ENCODE measurements at places on chromosomes 3 and 15.

- DNase-seq, result no peak
These were observed 13.4 kb downstream of the TRAIP start for GRCh38 chr3:49842843-49843517.

- no peak for DNase-seq
These were observed 25.3 kb downstream of the NCEH1 start for GRCh38 chr3:172685331-172686214.

DNA sequence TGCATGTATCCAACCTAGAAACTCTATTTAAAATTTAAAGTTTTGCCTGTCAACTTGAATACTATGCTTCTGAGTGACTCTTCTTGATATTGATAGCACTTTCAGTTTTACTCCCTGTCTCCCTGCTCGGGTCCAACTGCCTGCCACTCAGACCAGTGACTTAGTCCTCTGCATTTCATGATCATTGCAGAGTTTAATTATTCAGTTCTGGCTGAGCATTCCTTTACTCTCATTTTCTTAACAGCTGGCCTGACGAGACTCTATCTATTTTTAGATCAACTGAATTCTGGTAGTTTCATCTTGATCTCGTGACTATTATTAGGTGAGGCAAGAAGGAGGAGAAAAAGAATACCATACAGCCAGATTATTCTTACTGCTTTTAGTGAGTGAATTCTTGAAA is 617.4 kb downstream of the SI start:
- DNase-seq, result no peak

- no peak for DNase-seq
These were observed 58.1 kb upstream of the MRPS22 start for GRCh38 chr3:139285691-139286090.

DNA sequence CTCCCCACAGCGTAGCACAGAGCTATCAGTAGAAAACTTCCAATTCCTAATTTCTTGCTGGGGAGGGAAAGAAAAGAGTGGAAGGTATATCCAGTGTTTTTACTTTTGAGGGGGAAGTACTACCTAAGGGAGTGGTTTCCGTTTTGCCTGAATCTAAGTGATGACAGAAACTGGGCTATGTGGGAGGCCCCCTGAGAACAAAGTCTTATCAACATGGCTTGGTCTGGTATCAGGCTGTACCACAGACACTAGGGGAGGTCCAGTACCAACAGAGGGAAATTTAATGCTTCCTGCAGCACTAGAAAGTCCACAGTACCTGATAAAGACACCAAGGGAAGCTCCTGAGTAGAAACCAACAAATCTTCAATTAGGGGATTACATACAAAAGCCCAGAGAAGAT is 199.2 kb downstream of the IL5RA start:
- no peak for DNase-seq

- no peak for DNase-seq
These were observed 3.1 kb downstream of the SLC51B start for GRCh38 chr15:65048241-65048640.

GRCh38 chr15:67719330-67719959 is 105.9 kb upstream of the SKOR1 start:
- no peak for DNase-seq

- DNase-seq, result no peak
These were observed 134.2 kb upstream of the ALCAM start for GRCh38 chr3:105232553-105232952.

- no peak for DNase-seq
These were observed 116.0 kb downstream of the P3H2 start for GRCh38 chr3:190004656-190005055.

- no peak for DNase-seq
These were observed 100.1 kb upstream of the TPM1 start for GRCh38 chr15:62942428-62942827.

GRCh38 chr3:177119829-177120228 is 77.5 kb downstream of the TBL1XR1 start:
- no peak for DNase-seq

- DNase-seq, result no peak
These were observed 56.2 kb upstream of the LPP start for GRCh38 chr3:188097791-188098190.

DNA sequence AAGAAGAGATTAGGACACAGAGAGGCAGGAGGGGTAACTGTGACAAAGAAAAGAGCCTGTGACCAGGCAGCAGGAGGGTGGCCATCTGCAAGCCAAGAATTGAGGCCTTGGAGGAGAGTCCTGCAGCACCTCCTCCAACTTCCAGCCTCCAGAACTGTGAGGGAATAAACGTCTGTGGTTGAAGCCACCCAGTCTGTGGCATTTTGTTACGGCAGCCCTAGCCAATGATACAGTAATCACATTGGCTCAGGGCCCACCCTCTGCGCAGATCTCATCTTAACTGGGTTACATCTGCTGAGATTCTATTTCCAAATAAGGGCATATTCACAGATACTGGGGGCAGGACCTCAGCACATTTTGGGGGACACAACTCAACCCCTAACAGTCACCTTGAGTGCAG is 11.3 kb downstream of the SELENOS start:
- no peak for DNase-seq

- DNase-seq, result no peak
These were observed 253.6 kb downstream of the MAGI1 start for GRCh38 chr3:65785065-65785645.

DNA sequence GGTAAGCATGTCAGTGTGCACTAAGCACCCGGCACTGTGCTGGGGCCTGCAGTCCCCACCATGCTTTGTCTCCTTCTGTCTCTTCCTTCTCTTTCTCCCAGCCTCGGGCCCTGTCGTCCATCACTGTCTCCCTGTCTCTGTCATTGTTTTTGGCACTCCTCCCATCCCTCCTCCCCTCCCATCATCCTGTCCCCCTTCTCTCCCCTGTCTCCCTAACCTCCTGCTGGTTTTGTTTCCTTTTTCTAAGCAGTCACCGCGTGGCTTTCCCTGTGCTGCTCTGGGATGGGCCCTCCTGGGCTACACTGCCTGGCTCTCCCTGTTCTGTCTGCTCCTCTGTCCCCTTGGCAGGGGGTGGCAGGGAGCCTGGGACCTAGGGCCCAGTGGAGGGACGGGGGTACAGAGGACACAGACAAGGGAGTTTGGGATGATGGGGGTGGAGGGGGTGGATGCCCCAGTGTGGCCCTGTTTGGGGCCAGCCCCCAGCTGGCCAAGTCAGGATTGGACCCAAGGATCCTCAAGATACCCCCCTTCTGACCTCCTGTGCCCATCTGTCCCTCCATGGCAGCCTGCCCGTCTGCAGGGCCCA is 5.7 kb downstream of the CHST13 start:
- DNase-seq, result no peak

DNA sequence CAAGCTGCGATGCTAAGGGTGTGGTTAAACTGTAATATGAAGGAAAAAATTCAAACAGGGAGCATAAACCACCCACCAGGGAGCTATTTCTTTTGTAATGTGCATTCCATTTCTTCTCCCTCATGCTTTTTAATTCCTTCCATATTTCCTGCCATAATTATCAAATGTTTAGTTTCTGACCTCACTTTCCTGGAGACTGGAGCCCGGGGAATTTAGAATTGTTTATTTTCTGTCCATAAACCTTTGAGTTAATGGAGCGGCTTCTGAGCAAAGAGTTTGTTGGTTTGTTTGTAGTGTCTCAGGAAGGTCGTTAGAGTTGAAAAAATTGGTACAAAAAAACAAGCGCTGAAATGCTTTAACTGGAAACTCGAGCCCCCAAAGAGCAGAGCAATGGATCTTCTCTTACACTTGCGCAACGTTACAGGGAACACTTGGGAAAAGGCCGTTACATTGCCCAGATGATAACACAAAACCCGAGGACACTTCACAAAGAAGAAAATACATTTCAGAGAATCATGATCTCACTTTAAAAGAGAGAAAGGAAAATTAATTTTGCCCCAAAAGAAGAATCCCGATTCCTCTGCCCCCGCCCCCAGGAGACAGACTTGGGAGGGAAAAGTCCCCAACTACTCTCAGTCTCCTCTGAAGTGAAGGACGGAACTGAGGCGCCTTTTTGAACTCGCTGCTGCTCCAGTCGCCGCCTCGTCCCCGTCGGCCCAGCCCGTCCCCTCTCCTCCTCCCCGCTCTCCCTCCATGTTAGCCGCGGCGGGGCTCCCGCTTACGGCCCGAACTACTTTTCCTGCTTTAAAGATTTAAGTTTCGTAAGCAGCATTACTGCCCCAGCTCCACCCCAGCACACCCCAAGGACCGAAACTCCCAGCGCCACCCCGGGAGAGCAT is 842 bp downstream of the FSTL1 start:
- no peak for DNase-seq

DNA sequence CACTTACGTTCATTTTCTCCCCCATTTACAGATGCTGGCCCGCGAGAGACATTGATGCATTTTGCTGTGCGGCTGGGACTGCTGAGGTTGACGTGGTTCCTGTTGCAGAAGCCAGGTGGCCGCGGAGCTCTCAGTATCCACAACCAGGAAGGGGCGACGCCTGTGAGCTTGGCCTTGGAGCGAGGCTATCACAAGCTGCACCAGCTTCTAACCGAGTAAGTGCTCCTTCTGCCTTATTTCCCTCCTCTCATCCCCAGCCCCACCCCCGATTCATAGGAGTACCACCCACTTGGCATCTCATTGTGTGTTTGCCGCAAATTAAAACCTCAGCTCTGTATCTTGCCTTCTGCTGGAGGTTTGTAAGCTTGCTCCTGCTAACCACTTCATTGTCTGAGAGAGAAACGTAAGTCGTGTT is 163.3 kb downstream of the AKAP13 start:
- DNase-seq, result no peak

DNA sequence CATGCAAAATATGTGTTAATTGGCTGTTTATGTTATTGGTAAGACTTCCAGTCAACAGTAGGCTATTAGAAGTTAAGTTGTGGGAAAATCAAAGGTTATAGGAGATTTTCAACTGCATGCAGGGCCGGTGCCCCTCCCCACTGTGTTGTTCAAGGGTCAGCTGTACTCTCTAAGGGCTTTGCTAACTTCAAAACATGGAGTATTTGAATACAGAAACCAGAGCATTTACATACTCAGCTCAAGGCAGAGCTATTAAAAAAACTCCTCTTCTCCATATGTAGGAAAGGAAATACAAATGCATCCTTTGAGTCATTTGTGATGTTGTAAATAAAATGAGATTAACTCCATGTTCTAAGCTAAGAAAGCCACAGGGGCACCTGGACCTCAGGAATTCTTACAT is 16.8 kb downstream of the IL17RB start:
- DNase-seq, result no peak

Measured in activated CD4-positive, alpha-beta T cell treated with anti-CD3 and anti-CD28 coated beads, Interleukin-2, amount 50 U/mL, for 24 hours (primary cell).